Stimulated activated CD4-positive, alpha-beta T cell treated with anti-CD3 and anti-CD28 coated beads, Interleukin-4, amount 100 ng/mL, for 24 hours (primary cell): ENCODE measurements at places on chromosomes 7 and 10.

DNA sequence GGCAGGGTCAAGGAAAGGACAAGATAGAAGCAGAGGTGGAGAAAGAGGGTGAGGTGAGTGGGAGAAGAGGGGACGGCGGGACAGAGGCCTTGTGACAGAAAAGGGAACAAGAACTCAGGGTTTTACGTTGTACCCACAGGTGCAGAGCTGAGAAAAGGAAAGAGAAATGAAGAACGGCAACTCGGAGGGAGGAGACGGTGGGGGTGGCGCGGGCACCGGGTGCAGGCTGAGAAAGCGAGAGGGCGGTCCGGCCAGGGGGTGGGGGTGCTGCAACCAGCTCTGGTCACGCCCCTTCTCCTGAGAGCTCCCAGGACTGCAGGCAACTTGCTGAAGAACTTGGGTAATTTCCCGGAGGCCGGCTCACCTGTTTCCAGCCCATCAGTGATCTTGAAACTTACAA, 65.3 kb downstream of the CARD11 start:
- peak; percentile 89 for DNase-seq

DNA sequence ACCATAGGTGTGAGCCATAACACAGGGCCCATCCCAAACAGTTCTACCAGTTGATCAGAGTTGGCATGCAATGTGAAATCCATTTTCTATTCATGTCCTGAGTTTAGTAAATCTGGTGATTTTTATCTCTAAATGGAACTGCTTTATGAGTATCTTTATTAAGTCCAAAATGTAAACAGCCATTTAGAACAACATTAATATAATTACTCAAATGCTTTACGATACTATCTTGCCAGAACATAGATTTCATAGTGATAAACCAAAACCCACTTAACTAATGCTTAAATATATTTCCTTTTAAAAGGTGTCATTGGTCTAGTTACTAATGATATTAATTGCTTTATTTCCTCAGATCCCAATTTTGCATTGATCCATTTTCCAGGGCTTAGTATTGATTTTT, 80.7 kb downstream of the PLCE1 start:
- no peak for DNase-seq

DNA sequence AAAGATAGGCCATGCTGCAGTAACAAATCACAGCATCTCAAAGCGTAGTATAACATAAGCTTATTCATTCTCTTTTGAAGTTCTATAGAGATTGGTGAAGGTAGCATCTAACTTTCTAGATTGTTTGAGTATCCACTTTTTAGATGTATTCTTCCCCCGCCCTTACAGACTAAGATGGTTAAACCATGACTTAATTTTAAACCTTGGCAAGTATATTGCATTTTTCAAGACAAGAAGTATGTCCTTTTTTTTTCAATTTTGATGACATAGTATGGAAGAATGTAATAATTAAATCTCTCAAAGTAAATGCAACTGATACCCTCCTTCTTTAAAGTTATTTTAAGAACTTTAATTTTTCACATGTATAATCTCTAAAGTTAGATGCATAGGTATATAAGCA, 190.0 kb downstream of the KCND2 start:
- DNase-seq: no peak

- DNase-seq: no peak
Measured at GRCh38 chr10:36476399-36476798, 649.0 kb upstream of the ANKRD30A start.

- no peak for DNase-seq
Measured at GRCh38 chr10:89466599-89467035, 52.2 kb downstream of the IFIT5 start.

DNA sequence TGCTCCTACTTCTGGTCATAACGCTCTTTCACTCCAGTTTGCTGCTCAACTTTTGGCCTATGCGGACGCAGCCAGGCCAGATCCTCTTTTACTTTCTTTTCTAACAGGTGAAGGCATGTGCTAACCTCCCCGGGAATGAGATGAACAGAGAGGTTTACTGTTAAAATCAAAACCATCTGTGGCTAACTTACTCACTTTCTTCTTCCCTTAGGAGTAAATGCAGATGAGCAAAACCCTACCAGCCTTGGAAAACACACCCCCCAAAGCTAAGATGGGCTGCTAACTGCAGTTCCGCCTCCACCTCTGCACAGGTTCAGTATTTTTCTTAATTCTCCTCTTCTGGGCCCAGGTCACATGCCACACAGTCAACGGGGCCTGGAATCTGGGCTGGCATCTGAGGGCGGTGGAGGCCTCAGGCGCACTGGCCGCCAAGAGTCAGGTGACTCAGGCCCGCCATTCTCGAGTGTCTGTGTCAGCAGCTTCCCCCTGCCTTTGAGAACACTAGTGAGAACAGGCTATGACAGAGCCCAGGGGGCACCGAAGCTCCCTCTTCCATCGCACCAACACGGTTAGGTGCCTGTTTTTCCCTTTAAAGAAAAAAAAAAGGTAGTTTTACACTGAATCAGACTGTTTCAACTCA, 11.1 kb downstream of the FAM53B start:
- peak; percentile 77 for DNase-seq

GRCh38 chr7:37445064-37445723, 3.5 kb downstream of the ELMO1 start:
- DNase-seq: no peak

DNA sequence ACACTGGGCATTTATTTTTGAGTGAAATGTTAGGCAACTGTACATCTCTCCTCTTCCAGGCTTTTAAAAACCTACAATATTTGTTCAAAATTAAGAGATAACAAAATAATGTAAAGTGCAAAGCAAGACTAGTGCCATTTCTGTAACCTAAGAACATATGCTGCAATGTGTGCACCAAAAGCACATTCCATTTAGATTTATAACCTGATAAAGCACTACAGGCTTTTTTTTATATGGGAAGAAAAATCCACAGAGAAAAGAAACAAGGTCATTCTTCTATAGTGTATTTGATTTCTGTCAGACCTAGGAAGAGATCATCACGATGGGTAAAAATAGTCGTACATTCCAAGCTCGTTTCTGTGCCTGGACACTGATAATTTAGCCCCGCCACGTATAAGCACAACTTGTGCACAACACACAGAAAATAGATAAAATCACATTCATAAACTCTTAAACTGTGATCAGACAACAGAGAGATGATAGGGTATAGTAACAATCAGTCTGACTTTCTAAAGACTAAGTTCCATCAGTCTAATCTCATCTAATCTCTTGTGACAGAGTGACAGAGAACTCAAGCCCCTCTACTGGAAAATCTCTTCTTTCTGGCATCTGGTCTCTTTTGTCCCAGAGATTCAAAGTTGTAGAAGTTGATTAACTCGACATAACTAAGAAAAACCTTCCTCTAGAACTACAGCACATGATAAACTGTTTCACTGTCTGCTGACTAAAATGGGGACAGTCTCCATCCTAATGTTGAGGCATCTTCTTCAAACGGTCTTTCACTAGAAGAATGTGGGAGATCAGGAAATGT, 6.7 kb downstream of the LAMB1 start:
- DNase-seq: no peak

- DNase-seq: no peak
Measured at GRCh38 chr10:124597846-124598165, 136.2 kb downstream of the LHPP start.

GRCh38 chr7:156163747-156164146, 351.5 kb upstream of the SHH start:
- no peak for DNase-seq

DNA sequence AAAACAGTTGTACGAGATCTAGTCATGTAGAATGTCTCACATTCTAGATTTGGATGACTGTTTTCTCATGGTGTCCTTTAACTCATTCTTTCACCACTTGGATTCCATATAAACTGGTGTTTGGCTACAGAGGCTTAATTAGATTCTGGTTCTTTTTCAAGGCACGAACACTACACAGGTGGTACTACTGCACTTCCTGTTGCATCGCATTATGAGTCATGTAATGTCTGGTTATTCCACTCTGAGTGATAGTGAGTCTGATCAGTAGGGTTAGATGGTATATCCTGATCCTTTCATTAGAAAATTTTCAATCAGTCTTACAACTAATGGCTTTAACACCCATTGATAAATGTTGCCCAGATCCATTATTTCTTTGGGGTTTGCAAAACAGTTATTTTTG, 11.2 kb upstream of the AKAP9 start:
- no peak for DNase-seq

DNA sequence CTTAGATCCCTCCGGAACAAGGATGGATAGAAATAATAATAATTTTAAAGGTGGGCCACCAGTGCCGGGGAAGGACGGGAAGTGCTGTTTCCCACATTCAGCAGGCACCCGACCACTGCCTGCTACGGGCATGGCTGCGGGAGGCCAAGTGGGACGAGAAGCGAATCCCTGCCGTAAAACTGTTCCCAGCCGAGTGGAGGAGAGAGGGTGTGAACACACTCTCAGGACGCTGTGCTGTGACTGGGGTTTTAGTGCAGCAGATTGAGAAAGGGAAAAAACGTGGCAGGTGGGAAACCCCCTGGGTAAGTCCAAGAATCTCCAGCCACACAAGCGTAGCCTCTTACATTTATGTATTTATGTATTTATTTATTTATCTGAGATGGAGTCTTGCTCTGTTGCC, 158.8 kb downstream of the DNAJB6 start:
- DNase-seq: peak; percentile 25

GRCh38 chr7:158495786-158496185, 91.8 kb downstream of the PTPRN2 start:
- no peak for DNase-seq

DNA sequence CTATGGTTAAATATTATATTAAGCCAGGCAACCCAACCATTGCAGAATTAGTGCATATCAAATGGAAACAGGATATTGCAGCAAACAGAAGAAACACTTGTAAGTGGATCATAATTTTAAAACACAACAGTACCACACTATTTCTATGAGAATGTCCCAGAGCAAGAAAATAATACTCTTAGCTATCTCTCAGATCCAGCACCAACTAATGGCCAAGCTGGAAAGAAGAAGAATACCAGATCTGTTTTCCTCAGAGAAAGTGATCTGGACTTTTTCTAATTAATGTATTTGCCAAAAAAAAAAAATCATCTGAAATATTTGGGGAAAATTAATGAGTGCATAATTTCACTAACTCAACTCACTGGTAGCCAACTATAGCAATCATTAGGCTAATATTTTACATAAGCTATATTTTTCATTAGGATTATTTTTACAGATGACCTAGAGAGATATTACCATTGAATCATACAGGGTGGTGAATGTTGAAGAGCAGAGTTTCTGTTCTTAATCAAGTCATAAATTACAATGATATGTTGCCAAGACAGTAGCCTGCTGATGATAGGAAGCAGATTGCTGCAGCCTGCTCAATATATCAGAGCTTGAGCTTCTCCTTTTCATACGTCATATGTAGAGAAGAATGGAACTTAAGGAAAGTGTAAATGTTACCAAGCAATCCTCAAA, 995.4 kb upstream of the LRRN3 start:
- no peak for DNase-seq

DNA sequence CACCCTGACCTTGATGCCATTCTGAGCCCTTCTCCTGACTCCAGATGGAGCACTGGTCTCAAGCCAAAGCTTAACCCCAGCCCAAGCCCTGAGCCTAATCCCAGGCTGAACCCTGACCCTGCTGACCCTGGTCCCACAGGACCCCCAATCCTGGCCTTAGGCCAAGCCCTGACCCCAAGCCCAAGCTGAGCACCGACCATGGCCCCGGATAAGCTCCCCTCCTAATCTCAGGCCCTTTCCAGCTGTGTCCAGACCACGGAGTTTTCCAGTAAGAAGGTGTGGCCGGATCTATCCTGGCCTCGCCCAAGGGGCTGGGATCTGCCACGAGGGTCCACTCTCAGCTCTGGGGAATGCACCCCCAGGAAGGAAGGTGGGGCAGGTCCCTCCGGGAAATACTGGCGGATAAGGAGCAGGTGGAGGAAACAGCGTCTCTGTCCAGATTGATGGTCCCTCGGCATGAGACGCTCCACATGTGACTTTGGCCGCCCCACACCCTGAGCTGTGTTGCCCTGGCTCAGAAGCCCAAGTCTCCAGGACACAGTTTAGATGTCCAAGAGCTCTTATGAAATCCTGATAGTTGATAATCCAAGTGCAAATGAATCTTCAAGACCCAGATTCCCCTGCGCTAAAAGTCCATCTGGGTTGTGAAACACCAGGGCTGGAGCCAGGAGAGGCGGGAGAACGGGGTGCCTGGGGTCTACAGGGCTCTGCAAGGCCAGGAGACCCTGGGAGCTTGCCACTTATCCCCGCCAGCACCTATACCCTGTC, 10.4 kb downstream of the ELN start:
- DNase-seq: no peak

- DNase-seq: peak; percentile 56
Measured at GRCh38 chr10:110641256-110641655, 2.9 kb upstream of the RBM20 start.

- no peak for DNase-seq
Measured at GRCh38 chr7:141200191-141201108, 126.6 kb downstream of the TMEM178B start.

DNA sequence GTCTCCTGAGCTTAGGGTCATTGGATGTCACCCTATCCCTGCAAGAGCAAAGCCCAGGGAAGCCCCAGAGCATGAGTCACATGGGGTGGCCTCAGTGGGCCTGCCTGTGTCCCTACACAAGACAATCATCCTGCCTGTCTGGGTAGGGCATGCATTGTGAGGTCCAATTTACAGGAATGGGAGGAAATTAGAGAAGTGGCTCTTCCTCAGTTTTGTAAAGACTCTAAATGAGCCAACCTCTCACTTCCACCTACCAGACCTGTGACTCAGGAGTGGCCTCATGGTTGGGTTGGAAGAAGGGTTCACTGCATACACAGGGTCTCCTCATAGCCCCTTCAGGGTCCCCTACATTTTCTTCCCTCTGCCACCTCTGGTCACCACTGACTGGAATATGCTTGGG, 43.6 kb upstream of the SMNDC1 start:
- no peak for DNase-seq

DNA sequence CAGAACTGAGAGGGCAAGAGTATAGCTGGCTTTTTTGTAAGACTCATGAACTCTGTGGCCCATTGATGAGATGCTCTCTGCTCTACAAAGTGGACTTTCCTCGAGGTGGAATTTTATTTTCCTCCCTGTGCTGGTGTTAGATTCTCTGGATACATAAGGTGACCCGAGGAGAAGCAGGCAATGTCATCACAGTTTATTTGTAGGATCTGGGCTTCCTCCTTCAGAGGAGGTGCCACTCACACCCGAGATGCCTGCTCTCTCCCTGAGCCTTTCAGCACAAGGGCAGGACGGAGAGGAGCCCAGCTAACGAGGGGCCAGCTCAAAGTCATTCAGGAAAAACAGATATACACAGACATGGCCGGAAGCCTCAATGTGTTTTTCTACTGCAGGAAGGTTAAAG, 103.0 kb downstream of the KIAA1217 start:
- DNase-seq: no peak

DNA sequence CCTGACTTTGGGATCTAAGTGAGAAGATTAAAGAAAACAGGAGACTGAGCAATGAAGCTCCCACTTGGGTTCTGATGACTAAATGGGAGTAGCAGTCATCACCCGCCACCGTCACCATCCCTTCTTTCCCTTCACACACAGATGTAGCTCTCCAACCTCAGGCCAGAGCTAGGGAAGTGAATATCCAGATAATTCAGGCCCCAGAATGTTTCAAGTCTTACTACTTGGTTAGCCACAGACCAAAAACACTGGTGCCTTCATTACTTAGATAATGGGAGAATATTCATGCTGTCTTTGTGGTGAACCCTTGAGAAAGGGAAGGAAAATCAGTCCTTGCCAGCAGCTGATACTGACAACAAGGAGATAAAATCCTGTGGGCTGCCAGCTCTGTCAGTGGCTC, 100.7 kb downstream of the OSBPL3 start:
- DNase-seq: no peak

GRCh38 chr7:21462081-21462480, 34.2 kb downstream of the SP4 start:
- DNase-seq: no peak
